ENCODE measurements at places on chromosomes 13 and 19.

DNA sequence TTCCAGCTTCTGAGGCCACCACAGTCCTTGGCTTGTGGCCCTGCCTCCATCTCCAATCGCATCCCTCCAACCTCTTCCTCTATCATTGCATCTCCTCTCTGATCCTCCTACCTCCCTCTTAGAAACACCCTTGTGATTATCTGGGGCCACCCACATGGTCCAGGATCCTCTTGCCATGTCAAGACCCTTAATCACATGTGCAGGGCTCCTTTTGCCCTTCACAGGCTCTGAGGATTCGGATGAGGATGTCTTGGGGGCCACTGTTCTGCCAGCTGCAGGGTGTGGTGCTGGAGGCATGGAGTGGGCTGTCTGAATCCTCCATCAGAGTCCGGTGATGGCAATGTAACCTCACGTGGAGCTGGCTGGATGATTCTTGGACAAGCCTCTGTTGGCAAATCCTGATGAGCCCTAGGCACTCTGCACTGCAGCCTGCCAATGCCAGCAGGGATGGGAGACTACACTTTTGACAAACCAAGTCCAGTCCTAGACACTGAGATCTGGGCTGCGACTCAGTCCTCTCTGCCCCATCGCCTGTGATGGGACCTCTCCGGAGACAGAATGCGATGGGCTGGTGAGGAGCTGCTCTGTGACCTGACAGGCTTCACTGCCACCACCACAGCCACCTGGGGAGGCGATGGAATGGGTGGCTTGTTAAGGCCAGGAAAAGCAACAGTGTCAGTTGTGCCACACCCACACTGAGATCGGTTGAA lies 61.2 kb downstream of the CCDC70 start:
- no peak for DNase-seq

GRCh38 chr19:51664131-51664530 lies 17.5 kb upstream of the SIGLEC14 start:
- no peak for DNase-seq

GRCh38 chr13:94305463-94305862 lies 174.0 kb downstream of the DCT start:
- no peak for DNase-seq

GRCh38 chr19:12555456-12555930 lies 4.2 kb upstream of the ZNF564 start:
- DNase-seq: no peak

Measured in naive thymus-derived CD8-positive, alpha-beta T cell (primary cell).